Activated CD8-positive, alpha-beta memory T cell treated with anti-CD3 and anti-CD28 coated beads for 1 hour (primary cell): ENCODE measurements at places on chromosomes 4 and X.

- no peak for DNase-seq
These were observed 61.2 kb upstream of the DAPP1 start for GRCh38 chr4:99755223-99755944.

DNA sequence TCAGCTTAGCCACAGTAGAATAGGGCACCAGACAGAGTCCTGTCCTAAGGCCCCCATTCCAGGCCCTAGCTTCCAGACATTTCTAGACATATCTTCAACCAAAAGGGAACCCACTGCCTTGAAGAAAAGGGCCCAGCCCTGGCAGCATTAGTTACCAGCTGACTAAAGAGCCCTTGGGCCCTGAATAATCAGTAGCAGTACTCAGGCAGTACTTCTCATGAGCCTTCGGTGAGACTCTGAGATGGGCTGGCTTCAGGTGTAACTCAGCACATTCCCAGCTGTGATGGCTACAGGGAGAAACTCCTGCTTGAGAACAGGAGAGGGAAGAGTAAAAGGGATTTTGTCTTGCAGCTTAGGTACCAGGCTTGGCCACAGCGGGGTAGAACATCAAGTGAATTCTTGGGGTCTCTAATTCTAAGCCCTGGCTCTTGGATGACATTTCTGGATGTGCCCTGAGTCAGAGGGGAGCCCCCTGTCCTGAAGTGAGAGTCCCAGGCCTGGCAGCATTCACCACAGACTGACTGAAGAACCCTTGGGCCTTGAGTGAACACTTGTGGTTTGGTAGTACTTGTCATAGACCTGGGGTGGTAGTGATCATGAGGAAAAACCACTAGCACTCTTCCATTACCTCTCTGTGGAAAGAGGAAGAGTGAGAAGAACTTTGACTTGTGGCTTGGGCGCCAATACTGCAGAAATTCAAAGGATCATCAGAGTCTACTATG is 170.1 kb downstream of the ATP10D start:
- no peak for DNase-seq

DNA sequence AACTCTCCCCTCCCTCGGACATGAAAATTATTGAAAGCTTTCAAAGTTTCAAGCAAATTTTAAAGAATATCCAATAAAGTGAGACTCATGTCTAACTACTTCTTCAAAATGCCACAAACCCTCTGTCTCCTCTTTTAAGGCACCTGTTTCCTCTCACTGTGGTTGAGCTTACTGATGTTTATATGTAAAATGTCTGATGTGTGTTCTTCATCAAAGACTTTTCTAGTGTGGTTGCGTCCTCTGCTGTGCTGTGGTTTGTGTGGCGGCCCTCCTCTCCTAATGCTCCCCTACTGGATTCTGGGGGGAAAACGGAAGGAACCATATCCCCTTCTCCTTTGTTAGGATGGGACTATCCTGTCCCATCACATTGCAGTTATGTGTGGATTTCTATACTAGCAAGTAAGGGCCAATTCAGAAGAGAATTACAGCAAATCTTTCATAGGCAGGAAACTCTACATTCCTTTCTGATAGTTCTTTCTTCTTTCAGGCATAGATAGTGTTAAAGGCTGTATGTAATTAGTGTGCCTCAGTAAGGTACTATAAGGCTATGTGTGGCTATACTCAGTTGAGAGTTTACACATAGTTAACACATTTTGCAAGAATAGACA is 221.0 kb upstream of the GPRIN3 start:
- no peak for DNase-seq

DNA sequence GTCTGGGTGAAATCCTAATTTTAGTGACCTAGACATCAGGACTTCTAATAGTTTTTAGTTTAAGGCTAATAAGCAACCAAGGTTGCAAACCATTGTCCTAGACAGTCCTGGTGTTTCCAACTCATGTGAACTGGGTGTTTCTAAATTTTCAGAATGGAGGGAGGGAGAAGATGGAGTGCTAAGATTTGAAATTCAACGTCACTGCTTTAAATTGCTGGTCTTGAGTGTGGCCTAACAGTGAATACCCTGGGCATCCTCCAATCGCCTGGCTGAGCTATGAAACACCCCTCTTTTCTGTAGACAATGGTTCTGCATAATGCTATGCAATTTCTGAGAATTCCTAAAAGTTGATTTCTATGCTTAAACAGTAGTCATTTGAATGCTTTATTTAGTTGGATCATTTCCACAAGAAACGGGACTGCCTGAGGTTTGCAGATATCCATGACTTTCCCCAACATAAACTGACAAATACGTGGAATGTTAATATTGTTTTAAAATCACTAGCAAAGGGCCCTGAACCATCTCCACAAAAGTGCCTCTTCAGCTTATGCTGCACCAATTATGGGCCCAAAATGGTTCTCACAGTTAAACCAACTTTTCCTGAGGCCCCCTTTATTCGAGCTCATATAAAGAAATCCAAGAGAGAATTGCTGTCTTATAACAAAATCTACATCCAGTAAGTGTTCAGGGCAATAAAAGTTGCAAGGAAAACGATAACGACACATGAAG is 1.1 kb downstream of the FBXL5 start:
- no peak for DNase-seq

DNA sequence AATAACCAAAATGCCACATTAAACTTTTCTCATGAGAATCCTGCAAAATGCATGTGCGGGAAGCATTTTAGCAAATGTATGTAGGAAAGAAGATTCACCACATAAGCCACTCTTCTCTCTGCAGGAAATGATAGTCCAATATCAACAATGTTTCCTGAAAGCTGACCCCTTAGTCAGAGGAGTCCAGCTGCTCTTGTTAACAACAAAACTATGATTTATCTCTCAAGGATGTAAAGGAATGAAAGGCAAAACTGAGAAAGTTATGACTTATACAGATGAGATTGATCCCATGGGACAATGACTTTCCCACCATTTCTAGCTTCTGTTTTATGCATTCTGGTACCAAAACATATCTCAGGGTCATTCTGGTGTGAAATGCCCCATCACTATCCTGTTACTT is 125.0 kb upstream of the EDNRA start:
- DNase-seq, result no peak

GRCh38 chr4:73828956-73829355 is 7.5 kb upstream of the CXCL6 start:
- no peak for DNase-seq
